Stimulated activated CD4-positive, alpha-beta T cell treated with anti-CD3 and anti-CD28 coated beads, Interleukin-1b, Interleukin-23, amount 100 ng/mL, for 1 hour (primary cell): ENCODE measurements at places on chromosomes 7 and 10.

- DNase-seq, result no peak
Observed at GRCh38 chr7:158043551-158044481, 543.8 kb downstream of the PTPRN2 start.

GRCh38 chr7:41136551-41136950 is 566.3 kb downstream of the INHBA start:
- no peak for DNase-seq

GRCh38 chr10:97828721-97829120 is 20.9 kb upstream of the GOLGA7B start:
- DNase-seq, result no peak

DNA sequence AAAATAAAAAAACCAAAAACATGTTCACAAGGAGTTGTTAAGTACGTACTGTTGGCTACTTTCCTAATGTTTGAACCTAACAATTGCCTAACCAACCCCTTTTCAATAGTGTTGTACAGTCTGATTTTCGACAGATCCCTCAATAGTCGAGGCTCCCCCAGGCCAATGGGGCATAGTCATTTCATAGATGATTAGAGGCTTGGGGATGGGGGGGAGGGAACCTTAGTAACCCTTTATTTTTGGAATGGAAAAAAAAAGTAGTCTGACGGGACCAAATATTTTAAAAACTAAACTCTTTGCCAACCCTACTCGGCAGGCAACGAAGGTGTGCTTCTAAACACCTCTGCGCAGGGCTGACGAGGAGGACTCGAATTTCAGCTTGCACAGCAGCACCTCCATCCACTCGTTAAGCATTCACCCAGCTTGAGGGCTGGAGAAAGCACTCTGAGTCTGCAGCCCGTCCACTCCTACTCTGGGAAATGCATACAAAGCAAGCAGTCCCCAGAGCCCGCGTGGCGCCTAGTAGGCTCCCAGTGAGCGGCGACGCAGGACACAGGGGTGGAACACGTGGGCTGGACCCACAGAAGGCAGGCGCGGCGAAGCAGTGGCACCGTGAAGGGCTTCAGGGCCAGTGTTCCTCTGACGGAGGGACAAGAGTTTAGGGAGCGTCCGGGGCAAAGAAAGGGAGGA is 899 bp downstream of the PUS7 start:
- no peak for DNase-seq

DNA sequence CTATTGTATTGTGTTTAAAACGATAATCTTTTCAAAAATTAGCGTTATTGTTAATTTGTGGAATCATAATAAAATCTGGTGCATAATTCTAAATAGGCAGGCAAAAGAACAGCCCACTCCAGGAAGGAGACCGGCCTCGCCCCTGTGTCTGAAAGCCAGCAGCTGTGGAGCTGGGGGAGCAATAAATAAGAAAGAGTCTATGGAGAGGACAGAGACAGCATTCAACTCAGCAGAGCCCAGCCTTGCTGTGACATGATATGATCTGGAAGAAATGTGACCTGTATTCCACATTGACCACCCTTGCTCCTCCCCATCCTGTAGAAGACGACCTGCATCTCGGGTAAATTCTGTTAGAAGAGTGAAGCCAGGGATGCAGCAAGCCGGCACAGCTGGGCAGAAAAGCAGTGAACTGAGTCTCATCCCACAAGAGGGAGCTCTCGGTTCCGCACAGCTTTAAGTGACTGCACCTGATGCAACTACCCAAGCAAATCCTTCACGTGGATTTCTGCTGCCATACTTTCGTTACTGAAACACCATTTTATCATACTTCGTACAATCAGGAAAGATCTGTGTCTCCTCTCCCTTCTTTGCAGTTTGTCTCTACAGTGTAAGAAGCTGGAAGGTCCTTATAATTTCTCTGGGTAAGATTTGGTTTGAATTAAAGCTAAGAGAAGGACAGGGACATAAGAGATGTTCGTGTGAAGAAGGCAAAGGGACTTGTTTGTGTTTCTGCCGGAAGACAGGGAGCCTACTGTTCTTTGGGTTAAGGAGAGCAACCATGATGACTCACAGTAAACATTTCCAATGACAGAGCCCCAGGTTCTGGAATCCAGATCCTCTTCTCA is 427.1 kb downstream of the GPAM start:
- no peak for DNase-seq

GRCh38 chr7:92226981-92227380 is 18.7 kb downstream of the KRIT1 start:
- DNase-seq, result no peak

- DNase-seq, result no peak
Observed at GRCh38 chr10:43322331-43322730, 49.1 kb upstream of the FXYD4 start.

- no peak for DNase-seq
Observed at GRCh38 chr7:11069591-11069990, 95.9 kb downstream of the PHF14 start.

GRCh38 chr7:74617180-74617744 is 40.3 kb upstream of the GTF2I start:
- DNase-seq, result no peak

DNA sequence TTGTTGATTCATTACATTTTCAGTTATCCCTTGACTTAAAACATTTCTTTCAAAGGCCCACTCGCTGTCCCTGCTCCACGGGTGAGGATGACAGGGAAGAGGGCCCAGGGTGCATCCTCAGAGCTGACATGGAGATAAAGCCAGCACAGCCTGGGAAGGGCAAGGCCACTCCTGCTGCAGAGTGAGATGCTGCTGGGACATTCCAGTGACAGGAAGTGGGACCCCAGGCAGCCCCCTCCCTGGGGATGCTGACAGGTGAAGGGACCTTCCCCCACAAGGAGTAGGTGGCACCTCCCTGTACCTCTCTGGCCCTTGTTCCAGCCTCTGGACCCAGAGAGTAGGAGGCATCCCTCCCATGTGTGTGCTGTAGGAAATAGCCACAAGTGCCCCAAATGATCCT is 97.8 kb upstream of the DDC start:
- DNase-seq, result no peak

GRCh38 chr10:22252224-22252800 is 34.5 kb upstream of the EBLN1 start:
- peak; percentile 42 for DNase-seq
